Liver (tissue), 10 donors: ENCODE measurements at places on chromosomes 5 and 9.

DNA sequence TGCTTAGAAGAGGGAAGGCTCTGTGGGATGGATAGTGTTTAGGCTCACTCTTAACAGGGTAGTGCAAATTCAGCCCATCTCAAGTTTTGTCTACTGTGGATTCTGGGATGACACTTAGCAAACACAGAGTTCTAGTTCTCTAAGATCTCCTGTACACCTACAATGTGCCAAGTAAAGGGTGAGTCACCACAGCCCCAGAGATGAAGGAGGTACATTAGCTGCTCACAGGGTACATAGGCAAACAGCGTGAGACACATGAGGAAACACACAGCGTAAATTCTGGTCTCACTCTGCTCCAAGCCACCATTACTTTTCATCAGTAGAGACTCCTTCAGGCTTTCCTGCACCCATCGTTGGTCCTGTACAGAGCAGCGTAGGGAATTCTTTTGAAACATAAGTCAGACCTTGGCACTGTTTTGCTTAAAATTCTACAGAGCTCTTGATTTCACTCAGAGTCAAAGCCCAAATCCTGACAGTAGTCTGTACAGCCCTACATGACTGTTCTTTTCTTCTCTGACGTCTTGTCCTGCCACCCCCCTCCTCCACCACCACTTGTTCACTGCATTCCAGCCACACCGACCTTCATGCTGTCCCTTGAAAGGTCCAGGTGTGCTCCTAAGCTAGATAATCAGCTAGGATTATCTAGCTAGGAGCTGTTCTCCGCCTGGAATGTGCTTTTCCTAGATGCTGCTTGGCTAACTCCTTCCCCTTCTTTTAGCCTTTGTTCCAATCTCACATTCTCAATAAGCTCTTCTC, 8.7 kb downstream of the ASTN2 start:
- no peak for DNase-seq

GRCh38 chr5:167243463-167243862, 1048.0 kb upstream of the WWC1 start:
- DNase-seq: no peak

DNA sequence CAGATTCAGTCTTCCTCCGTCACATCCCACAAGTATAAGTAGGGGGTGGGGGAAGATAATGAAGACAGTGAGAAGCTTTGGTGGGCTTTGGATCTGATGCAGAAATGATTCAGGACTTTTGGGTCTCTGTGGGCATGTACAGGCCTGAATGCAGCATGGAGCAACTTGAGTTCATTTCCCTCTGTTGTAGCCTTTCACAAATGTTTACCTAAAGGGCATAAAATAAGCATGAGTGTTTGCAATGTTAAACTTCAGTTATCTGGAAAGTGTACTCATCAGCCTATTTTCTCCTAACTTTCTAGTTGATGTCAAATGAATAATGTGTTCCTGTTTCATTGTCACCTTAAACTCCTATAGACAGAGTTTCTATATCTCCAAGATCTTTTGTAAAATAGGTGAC, 39.3 kb downstream of the GARNL3 start:
- no peak for DNase-seq

- peak; percentile 47 for DNase-seq
Observed at GRCh38 chr5:38845526-38846378, at the start of gene OSMR. Gene OSMR (plus strand): TSS chr5:38846012. CDS start chr5:38869045, 23,033 bp downstream.

DNA sequence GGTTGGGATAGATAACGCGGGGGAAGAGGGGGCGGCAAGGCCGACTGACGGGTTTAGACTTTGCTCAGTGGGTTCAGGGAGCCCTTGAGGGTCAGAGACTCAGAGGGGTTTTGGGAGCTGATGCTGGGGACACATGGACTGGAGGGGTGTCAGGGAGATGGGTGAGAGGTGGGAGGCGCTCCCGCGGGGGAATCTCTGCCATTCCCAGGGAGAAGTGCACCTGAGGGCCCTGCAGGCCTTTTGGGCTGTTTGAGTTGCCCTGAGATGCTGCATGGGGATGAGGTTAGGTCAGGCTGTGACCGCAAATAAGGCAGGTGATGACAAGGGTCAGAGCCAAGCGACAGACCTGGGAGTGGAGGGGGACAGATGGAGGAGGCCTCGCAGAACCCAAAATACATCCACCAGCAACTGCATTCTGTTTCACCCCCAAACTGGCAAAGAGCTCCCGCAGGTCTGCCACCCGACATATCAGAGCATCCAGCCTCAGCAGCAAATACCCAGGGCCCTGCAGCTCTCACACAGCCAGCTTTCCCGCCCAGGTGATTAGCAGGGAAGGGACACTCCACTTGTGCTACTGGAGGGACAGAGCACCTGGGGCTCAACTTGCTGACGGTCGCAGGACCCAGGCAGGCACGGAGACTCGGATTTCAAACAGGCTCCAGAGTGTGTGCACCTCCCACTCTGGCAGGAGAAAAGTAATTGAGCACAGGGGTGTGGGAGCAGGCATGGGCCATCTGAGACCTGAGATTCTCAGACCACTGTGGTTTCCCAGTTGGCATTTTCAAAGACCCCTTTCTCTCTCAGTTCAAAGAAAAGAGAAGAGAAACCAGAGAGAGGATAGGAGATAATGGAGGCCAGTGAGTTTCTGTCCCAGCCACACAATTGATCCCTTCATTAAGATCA, 26.4 kb downstream of the TMOD1 start:
- no peak for DNase-seq

GRCh38 chr5:107306594-107306993, 364.1 kb downstream of the EFNA5 start:
- DNase-seq: no peak
